Activated T-helper 17 cell treated with anti-CD3 and anti-CD28 coated beads, Interleukin-2, amount 50 U/mL, for 72 hours (primary cell): ENCODE measurements at places on chromosomes 7 and 10.
A peak's percentile ranks its signal among the peaks of the same experiment; 100 is the strongest.

DNA sequence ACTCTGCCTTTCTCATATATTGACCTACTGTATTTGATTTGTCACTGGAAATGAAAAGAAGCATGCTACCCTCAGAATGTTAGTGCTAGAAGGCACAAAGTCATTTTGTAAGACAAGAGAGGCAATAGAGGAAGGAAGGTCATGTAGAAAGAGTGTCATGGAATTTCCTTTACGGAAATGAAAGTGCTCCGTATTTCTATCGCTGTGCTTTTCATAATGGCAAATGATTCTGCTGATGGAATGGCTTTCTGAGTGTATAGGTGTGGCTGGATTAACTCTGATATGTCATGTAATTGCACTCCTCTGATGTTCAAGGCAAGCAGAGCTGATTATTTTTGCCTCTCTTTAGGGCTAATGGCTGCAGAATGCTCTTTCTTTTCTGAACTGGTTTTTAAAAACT lies 15.5 kb upstream of the STEAP4 start:
- no peak overlapping the region for H3K4me3 ChIP-seq
- H3K36me3 ChIP-seq, result no peaks in the 10 kb centered on the region
- H3K4me1 ChIP-seq, result no peaks in the 10 kb centered on the region
- no peak overlapping the region for H3K27ac ChIP-seq
- peak; percentile 24 for ATAC-seq
- no peaks in the 10 kb centered on the region for H3K27me3 ChIP-seq

GRCh38 chr7:22864301-22864700 lies 41.7 kb upstream of the TOMM7 start:
- H3K27me3 ChIP-seq, result no peaks in the 10 kb centered on the region
- H3K36me3 ChIP-seq, result peaks cover 59% of the 10 kb centered on the region
- no peak overlapping the region for H3K27ac ChIP-seq

- ATAC-seq, result no peak
- H3K27me3 ChIP-seq, result no peaks in the 10 kb centered on the region
- H3K36me3 ChIP-seq, result peaks cover 4% of the 10 kb centered on the region
These were observed 125.2 kb downstream of the MAD1L1 start for GRCh38 chr7:2107386-2108070.

- no peaks in the 10 kb centered on the region for H3K36me3 ChIP-seq
- no peak overlapping the region for H3K27ac ChIP-seq
- no peak for ATAC-seq
- H3K4me1 ChIP-seq, result no peaks in the 10 kb centered on the region
- no peak overlapping the region for H3K4me3 ChIP-seq
- H3K27me3 ChIP-seq, result peaks cover 25% of the 10 kb centered on the region
These were observed 113.4 kb upstream of the RAB18 start for GRCh38 chr10:27390681-27391080.

DNA sequence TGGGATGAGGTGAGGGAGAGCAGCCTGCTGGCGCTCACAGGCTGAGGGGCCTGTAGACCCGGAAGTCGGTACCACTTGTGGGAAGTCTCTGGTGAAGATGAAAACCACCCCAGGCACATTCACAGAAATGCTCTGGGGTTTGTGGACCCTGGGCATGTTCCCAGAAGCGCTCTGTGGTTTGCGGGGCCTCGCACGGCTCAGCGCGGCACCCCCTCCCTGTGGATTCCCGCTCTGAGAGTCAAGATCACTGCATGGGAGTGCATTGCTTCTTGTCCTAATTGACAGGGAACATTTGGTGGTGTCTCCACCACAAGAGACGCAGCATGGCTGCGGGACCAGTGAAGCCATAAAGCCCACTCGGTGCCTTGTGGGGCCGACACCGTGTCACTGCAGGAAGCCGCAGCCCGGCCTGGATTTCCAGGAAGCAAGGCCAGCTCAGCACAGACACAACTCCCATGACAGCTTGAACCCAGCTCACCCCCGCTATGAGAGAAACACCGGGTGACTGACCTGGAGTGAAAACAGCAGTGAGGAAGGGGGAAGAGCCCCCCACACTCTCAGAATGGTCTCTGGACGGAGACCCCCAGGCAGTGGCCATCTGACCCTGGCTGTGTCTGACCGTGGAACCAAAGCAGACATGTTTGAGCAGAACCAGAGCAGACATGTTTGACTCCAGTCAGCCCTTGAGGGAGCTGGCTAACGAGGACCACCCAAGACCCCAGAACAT lies 157.2 kb downstream of the PTPRN2 start:
- ATAC-seq, result no peak
- no peak overlapping the region for H3K4me3 ChIP-seq
- no peaks in the 10 kb centered on the region for H3K4me1 ChIP-seq
- H3K27ac ChIP-seq, result no peak overlapping the region

DNA sequence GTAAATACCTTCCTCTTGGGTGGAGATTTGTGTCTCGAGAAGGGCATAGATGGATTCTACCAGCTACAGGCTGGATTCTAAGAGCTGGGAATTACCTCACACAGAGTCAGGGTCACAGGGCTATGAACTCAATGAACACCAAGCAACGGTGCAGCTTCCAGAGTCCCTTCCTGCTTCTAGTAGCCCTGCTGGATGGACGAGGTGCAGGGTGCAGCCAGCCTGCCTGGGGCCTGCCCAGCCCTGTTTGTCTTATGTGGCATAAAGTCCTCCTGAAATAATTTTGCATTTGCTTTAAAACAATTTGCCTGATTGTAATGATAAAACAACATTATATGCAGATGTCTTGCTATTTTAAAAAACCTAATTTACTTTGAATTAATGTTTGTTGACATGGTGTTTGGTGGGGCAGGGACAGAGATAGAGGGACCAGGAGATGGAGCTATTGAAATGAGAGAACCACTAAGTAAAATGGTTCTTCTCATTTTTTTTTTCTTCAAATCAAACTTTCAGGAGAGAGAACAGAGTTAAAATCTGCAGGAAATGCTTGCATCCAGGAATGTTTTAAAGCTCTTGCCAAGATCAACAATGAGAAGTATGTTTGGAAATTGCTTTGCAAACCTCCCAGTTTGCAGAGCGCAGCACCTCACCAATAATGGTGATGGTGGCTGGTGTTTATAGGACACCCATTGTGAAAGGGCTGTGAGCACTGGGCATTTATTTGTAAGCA lies 305.4 kb upstream of the PODXL start:
- ATAC-seq, result no peak
- no peak overlapping the region for H3K4me3 ChIP-seq
- H3K36me3 ChIP-seq, result no peaks in the 10 kb centered on the region
- no peak overlapping the region for H3K27ac ChIP-seq
- H3K4me1 ChIP-seq, result no peaks in the 10 kb centered on the region
- H3K27me3 ChIP-seq, result peaks cover 6% of the 10 kb centered on the region

GRCh38 chr10:5862360-5862961 lies 27.2 kb downstream of the ANKRD16 start:
- H3K27me3 ChIP-seq, result no peaks in the 10 kb centered on the region
- peaks cover 5% of the 10 kb centered on the region for H3K4me1 ChIP-seq
- H3K36me3 ChIP-seq, result no peaks in the 10 kb centered on the region
- peak overlapping the region; percentile 33 for H3K27ac ChIP-seq
- H3K4me3 ChIP-seq, result no peak overlapping the region
- ATAC-seq, result peak; percentile 89

DNA sequence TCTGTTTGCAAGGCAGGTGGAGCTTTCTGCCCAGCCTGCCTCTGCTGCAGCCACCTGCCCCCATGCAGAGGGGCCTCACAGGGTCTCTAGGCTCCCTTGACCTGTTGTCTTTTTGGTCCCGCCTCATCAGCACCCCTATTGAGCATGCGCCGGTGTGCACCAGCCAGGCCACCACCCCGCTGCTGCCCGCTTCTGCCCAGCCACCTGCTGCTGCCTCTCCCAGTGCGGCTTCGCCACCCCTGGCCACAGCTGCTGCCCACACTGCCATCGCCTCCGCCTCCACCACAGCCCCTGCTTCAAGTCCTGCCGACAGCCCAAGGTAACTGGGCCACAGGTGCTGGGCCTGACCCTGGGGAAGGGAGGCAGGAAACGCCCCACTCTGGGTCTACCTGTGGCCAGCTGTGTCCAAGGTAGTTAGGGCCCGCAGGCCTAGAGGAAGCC lies 38.1 kb downstream of the LDB3 start:
- H3K27ac ChIP-seq, result no peak overlapping the region
- no peak overlapping the region for H3K4me3 ChIP-seq
- H3K36me3 ChIP-seq, result no peaks in the 10 kb centered on the region
- H3K27me3 ChIP-seq, result no peaks in the 10 kb centered on the region

DNA sequence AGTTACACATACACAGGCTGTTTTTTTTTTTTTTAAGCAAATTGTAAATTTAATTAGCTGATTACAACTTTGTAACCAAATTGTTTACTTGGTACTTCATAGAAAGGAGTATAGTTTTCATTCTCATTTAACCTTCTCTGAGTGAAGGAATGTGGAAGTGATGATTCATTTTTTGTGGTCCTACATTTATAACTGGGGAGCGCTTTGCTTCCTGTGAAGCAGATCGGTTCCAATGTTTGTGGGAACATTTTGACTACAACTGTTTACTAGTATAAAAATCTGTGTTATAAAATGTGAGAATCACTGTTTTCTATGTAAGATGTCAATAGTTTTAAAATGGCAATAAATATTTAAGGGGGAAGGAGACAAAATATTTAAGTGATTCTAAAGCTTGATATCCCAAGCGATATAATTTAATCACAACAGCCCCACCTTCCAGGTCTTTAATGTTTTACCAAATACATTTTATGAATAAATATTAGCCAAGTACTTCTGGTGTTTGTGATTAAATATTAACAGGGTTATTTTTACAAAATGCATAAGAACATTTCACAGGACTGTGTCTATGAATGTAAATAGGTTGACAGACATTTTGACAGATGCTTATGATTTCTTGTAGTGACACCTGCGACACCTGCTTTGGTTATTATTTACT lies 57.1 kb downstream of the NXPH1 start:
- H3K4me1 ChIP-seq, result no peaks in the 10 kb centered on the region
- H3K4me3 ChIP-seq, result no peak overlapping the region

DNA sequence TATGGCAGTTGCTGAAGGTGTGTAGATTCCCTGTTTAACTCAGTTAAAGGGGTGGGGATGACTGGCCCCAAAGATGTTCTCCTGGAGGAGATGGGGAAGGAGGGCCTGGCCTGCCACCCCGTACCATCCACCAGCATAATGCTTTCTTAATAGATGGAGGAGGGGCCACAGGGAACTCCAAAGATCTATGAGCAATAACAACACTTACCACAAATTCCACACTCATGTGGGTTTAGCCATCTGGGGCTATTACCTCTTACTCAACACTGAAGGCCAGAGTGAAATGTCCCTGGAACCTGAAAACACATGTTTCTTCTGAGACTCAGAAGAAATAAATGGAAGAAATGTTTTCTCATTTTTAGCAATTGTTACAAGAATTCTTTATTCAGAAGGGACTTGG lies 259.0 kb downstream of the CXCL12 start:
- H3K4me3 ChIP-seq, result no peak overlapping the region
- ATAC-seq, result no peak
- H3K4me1 ChIP-seq, result no peaks in the 10 kb centered on the region
- H3K27me3 ChIP-seq, result peaks cover 21% of the 10 kb centered on the region
- H3K27ac ChIP-seq, result no peak overlapping the region

DNA sequence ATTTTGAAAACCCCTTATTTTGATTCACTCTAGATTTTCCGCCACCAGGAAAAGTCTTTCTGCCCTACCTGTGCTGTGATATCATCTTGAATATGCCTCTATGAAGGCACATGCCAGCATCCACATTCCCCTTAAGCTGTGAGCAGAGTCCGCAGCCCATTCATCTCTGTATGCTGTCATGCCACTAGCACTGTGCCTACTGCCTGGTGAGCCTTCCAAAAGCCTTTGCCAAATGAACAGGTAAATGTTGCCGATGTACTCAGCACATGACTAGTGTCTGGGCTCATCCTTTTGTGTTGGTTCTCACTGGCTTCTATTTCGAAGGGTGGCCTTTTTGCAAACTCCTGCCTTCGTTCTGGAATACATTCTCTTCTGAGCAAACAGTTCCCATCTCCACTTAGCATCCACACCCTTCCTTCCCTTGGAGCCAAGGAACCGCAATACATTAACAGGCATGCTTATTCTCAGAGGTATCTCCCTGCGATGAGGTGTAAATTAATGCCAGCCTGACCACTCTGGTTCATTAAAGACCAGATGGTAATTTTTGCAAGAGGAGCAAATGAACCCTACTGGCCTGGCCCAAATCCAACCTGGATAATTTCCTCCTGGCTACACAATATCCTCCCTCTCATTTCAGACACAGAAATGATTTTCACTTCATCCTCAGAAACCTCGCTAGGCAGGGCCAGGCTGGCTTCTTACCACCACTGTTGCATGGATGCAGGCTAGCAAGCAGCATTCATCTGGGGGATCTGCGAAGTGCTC lies 339.7 kb upstream of the NFE2L3 start:
- no peak overlapping the region for H3K4me3 ChIP-seq
- H3K27ac ChIP-seq, result no peak overlapping the region
- no peak for ATAC-seq
- H3K4me1 ChIP-seq, result no peaks in the 10 kb centered on the region
